NCI-H1930 (cell line): ENCODE measurements at places on chromosomes 6 and 20.

GRCh38 chr6:156197513-156197912 is 579.7 kb upstream of the ARID1B start:
- no peak for DNase-seq

DNA sequence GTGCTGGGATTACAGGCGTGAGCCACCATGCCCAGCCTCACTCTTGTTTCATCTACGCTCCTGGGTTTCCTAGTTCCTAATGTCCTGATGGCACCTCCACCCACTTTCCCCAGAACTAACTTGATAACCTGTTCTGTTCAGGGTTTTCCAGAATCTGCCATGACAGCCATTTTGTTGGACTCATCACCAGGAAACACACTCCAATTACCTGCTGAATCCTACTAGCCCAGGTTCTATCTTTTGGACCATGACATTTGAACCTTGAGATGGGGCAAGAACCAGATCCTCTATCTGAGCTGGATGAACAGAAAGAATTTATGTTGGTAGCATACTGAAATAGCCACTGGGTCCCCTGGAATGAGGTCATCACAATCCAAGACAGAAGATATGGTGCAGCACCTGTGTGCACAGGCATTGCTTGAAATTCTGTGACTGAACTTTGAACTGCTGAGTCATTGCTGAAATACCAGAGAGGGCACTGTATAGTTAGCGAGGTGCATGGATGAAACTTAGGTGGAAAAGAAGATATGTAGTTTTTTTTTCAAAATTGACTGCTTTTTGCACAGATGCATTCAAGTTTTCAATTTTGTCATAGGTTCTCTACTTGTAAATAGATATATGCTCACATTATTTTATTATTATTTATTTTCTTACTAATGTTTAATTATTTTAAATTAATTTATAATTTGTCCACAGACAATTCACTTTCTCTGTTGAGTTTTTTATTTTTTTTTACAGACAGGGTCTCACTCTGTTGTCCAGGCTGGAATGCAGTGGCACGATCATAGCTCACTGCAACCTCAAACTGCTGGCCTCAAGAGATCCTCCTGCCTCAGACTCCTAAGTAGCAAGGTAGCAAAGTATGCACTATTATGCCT is 42.8 kb upstream of the TASP1 start:
- no peak for DNase-seq

- DNase-seq, result no peak
These were observed 20.1 kb upstream of the SLC17A1 start for GRCh38 chr6:25851961-25852360.

- no peak for DNase-seq
These were observed 63.4 kb upstream of the PIM1 start for GRCh38 chr6:37106554-37106953.

- no peak for DNase-seq
These were observed 14.9 kb upstream of the TFAP2C start for GRCh38 chr20:56614196-56614595.

DNA sequence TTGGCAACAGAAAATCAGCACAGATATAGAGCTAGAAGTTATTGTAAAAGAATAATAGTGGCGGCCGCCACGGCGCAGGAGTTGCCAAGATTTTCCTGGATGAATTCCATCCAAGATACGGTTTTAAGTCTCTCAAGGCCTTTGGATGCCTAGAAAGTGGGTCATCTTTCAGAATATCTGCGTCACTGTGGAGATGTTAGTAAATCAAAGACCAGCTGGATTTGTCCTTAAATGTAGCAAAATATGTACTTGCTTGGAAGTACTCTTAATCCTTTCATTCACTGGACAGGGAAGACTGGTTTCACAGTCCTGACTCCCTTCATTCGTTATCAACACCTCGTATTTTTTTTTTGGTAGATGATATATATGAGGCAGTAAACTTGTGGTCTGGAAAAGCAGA is 83.0 kb downstream of the SLC22A3 start:
- no peak for DNase-seq

DNA sequence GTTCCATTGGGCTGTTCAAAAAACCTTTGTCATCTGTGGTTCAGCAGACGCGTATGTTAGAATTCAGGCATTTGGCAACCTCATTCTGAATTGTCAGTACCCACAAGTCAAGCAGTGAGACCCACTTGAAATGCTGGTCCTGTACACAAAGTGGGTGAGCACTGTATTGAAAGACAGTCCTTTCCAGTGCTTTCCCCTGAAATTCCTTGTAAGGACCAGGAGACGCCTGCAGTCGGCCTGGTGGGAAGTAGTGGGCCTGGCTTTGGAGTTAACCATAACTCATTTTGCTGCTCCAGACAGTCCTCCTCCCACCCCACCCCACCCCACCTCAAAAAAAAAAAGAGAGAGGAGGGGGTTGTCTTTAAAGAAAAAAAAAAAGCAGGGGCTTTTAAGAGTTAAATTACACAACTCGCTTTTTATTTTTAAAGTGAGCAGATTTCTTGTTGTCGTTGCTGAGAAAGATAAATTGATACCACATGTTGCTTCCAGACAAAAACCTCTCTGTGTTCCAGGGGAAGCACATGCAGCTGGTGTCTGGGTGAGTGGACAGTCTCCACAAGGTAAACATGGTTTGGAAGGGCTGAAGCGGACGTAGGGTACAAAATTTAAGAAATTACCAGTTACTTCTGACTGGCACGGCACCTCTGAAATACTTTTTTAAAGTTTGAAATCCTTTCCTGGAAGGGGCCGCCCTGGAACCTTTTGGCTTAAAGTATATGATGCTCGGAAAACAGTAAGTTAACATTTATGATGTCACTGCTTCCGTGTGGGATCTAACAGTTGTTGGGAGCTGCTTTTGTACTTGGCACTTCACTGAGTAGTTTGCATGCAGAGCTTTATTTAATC is 95.3 kb downstream of the FOXO3 start:
- DNase-seq, result no peak

DNA sequence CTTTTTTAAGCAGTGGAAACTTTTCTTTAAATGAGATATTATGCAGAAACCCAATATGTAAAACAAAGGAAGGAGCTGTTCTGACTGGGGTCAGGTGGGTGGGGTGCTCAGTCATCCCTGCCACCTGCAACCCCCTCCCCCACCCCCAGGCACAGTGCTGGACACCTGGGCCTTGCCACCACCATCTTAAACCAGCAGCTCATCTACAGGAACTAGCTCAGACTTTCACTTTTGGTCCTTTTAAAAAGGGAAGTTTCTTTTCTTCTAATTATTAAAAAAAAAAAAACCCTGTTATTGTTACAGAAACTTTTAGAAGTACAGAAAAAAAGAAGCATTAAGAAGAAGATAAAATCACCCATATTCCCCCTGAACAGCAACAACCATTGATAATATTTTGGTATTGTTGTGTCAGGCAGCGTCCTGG is 37.1 kb downstream of the PPP1R16B start:
- no peak for DNase-seq

DNA sequence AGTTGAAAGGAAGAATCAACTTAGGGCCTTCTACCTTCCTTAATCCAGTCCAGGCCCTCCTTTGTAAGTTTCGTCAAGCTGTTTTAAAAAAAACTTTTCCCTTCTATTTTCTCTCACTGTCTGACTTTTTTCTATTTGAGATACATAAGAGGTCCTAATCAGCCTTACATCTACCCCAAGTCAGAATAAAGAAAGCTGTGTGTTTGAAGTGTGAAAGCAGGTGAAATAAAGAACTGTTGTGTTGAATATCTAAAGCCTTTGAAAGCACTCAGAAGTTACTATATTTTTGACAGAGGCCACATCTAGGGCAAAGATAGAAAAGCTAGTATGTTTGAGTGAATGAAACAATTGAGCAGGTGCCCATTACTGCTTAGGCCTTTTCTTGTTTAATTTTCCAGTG is 35.5 kb downstream of the SH3BGRL2 start:
- no peak for DNase-seq

GRCh38 chr6:134980846-134981245 is 30.9 kb upstream of the ALDH8A1 start:
- no peak for DNase-seq

GRCh38 chr6:96301023-96301422 is 220.6 kb upstream of the UFL1 start:
- DNase-seq, result no peak

DNA sequence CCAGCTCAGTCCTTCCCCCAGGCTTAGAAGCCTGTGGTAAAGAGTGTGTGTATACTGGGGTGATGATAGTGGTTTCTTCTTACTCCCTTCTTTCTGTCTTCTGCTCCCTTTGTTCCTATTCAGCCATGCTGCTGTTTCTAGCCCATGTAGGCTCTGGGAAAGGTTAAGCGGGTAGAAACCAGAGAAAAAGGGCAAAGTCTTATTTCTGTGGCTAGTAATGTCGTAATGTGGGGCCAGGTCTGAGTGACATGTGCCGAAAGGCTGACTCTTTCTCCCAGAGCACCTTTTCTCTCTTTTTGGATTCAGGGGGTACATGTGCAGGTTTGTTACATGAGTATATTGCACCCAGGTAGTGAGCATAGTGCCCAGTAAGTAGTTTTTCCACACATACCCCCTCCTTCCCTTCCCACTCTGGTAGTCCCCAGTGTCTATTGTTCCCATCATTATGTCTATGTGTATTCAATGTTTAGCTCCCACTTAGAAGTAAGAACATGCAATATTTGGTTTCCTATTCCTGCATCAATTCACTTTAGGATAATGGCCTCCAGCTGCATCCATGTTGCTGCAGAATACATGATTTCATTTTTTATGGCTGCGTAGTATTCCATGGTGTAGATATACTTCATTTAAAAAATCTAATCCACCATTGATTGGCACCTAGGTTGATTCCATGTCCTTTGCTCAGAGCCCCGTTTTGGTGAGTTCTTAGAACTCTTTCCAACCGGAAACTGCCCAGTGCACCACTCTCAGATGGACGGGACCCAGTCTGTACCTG is 74.3 kb downstream of the EFHC1 start:
- no peak for DNase-seq

- no peak for DNase-seq
These were observed 210.0 kb upstream of the CST7 start for GRCh38 chr20:24738981-24739633.

DNA sequence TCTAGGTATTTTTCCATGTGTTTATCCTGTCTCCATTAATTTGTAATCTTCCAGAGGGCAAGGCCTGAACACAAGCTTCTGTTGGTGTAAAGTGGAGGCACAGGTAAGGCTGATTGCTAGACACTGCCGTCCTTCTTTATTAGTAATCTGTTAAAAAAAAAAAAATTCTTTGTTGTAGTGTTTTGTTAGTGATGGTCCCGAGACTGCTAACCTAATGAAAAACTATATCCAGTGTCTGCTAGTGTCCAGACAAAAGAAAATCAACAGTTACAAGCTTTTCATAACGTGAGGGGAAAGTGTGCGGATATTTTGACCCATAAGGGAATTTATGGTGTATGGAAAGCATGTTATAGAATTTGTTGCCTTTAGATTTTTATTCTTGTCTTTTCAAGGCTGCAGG is 4.2 kb upstream of the HIVEP1 start:
- no peak for DNase-seq

- no peak for DNase-seq
These were observed 25.6 kb upstream of the NOX3 start for GRCh38 chr6:155481215-155481614.

DNA sequence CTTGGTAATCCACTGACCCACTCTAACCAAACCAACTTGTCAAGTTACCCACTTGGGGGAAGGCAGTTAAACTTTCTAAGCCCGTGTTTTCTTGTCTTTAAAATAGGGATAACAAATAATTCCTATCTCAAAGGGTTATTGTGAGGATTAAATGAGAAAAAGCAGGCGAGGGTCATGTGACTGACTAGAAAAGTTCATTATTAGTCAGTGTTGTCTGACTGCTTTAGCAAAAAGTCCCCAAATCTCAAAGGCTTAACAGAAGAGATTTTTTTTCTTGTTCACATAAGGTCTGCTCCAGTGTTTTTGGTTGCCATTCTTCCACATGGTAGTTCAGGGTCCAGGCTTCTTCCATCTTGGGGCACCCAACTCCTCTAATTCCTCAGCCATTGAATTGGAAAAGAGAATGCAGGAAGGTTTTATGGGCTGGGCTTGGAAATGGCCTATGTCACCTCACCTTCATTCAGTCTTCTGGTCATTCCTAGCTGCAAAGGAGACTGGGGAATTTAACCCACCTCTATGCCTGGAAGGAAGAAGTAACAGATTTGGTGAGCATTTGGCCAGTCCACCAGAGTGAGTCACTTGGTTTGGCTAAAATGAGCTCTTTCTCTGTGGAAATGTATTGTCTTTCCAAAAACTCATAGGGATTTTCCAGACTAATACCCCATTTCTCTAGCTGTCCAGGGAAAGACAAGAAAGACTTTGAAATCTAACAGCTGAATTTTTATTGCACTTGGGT is 77.0 kb downstream of the CAP2 start:
- no peak for DNase-seq

- DNase-seq, result no peak
These were observed 16.9 kb upstream of the ANGPT4 start for GRCh38 chr20:933029-933428.

DNA sequence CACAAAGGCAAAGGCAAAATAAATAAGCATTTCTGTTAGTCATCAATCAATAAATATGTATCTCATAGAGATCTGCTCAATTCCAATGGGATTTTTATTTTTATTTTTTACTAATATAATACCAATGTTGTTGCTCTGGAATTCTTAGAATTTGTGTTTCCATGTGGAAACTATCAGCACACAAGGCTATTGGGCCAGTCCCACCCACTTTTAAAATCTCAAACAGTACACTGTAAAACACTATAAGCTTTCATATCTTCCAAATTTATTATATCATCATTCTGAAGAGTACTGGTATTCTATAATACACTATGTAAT is 563.8 kb upstream of the MARCKS start:
- DNase-seq, result no peak

- DNase-seq, result no peak
These were observed 2.7 kb downstream of the SLC17A2 start for GRCh38 chr6:25927756-25928216.

DNA sequence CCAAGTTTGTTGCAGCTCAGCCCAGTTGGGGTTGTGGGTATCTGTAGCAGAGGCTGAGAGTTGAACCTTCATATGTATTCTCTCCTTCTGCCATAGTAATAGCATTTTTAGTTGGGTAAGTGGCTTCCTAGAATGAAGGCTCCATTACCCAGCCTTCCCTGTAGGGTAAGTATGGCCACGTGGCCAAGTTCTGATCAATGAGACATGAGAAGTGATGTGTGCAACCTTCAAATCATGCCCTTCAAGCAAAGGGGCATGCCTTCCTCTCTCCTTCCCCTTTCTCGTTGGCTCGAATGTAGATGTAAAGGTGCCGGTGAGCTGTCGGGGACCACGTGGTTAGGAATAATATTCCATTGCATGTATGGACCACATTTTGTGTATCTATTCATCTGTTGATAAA is 12.7 kb upstream of the TRAF3IP2 start:
- DNase-seq, result no peak

GRCh38 chr6:496649-497048 is 105.1 kb downstream of the IRF4 start:
- DNase-seq, result no peak

GRCh38 chr6:88248709-88249321 is 82.7 kb upstream of the CNR1 start:
- no peak for DNase-seq

DNA sequence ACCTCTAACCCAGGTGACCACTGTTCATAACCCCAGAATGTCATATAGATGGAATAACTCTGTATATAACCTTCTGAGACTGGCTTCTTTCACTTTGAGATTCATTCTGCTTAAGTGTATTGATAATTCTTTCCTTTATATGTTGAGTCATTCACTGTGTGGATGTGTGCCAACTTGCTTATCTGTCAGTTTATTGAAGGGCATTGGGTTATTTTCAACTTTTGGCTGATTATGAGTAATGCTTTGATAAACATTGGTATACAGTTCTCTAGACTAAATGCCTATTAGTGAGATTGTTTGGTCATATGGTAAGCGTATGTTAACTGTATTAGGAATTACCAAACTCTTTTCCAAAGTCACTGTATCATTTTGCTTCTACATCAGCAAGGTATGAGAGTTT is 453.4 kb upstream of the SPTLC3 start:
- no peak for DNase-seq
